ENCODE measurements at places on chromosomes 2 and 18.

DNA sequence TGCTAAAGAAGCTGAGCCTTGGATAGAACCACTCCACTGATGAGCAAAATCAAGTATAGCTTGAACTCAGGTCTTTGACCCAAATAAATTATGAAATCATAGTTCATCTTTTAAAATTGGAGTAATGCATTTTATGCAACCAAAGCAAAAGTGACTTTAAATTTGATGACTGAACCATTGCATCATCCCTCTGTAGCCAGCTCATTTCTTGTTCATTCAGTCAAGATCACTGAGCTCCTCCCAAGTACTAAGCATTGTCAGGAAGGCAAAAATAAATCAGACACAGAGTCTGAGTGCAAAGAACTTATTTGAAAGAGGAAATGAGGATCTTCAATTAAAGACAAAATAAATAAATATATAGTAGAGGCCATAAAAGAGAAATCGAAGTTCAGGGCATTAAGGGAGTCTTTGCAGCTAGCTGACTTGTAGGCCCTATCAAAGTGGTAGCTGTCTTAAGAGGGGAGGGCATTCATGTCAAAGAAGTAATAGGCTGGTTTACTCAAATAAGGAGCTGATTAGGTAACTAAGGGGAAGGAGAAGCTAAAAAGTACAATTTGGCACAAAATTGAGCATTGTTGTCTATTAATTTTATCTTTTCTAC is 411.8 kb downstream of the MTX2 start:
- no peak for DNase-seq

GRCh38 chr18:71114550-71115210 is 825.8 kb downstream of the SOCS6 start:
- DNase-seq, result no peak

GRCh38 chr2:101900375-101900774 is 91.4 kb upstream of the IL1R2 start:
- peak; percentile 37 for DNase-seq

GRCh38 chr18:49238433-49239042 is 221.9 kb downstream of the DYM start:
- DNase-seq, result no peak

DNA sequence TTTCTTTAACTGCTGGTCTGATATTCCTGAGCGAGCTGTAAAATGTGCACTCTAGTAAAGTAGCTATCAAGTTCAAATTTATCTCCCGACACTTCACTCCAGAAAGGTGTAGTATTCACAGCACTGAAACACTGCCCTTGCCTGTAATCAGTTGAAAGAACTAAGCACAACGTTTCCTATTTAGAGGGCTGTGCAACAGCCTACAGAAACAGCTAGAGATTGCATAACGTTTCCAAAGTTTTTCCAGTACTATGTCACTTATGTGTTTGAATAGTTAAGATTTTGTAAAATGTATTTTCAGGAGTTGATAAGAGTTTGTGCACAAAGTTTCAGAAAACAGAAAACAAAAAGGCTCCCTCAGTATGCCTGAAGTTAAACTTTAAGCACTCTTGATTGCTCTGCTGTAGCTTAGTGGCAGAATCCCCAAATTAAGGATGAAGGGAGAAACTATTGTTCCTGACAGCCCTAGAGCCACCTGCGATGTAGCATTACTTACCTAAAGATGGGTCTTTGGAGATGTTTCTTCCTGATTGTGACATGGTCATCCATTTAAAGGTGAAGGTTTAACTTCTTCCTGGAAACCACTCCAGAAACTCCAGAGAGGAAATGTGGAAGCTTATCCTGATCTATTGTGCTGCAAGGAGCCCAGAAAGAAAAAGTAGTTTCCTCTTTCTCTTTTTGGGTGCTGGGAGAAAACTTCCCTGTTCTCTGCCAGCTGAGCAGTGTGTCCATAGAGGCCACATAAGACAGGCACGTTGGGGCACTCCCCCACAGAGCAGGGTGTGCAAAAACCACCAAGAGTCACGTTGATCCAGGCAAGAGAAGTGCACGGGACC is 536 bp downstream of the PDE1A start:
- DNase-seq, result no peak

DNA sequence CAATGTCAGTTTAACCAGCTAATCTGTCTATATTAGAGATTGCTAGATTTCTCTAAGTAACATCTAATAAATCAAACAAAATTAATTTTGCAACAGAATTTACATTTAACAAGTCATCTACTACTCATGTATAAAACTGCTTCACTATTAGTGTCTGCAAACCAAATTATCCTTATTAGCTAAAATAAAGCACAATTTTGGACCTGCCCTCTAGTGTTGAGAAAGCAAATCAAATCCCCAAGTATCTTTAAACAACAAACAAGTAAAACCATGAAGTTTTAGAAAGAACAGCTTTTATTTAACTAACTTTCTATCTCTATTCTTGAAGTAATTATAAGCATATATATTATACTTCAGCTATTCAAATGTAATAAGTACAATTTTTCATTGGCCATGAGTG is 113.1 kb upstream of the SP3 start:
- DNase-seq, result no peak

DNA sequence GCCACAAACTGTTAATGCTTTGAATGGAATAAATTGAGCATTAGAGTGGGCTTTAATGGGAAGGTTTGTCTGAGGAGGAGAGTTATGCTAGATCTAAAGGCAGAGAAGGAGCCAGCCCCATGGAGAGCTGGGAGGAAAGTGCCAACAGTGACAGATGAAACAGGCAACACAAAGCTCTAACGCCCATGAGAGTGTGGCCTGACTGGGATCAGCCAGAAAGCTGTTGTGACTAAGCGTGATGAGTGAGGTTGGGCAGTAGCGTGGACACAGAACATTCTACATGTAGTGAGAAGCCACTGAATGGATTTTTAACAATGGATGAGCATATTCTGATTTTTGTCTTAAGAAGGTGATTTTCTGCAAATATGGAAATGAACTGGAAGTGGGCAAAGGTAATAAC is 185.3 kb upstream of the SIX2 start:
- no peak for DNase-seq

DNA sequence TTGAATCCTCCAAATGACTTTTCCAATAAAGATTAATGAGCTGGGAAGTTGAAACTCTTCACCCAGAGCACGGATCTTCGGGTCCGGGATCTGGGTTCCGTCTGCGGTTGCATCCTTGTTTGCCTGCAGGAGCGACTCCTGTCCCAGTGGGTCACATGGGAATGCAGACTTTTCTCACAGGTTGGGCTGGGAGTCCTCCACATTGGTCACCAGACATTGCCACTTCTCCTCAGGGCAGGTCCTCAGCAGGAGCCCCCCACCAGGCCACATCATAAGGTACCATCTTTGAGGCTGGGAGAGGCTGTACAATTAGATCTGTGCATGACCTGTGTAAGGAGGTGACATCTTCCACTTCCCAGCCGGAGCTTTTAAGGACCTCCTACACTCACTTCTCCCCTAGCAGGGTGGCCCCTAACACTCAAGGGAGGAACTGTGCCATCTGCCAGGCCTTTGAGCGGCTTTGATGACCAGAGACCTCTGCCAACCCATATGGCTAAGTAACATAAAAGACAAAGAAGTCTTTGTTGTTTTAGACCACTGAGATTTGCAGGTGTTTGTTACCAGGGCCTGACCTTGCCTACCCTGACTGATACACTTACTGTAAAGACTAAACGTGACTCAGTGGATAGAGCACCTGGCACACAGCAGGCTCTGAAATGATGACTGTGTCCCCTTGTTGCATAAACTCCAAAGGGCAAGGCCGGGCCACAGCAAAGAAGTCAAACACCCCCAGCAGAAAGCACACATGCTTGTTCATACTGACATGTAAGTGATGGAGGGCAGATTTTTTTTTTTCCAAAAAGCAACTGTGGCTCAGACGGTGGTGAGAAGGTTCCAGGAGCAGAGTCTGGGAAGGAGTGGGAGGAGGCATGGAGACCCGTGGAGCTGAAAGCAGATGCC is 7.9 kb upstream of the TEX51 start:
- DNase-seq, result no peak

DNA sequence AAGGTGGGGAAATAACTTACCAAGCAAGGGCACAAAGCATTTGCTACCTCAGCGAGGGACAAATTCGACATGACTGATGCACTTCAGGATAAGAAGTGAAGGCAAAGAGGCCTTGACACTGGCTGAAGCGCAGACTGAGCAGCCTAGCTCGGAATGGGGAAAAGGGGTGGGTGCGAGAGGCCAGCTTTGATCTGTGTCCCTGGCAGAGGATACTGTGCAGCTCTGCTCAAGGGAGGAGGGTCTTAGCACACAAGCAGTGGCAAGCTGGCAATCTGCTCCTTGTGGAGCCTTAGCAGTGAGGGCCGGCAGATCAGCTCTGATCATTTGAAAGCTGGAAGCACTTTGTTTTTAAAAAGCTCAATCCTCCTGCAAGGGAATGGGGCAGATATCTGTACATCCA is 222.3 kb downstream of the ZBTB7C start:
- no peak for DNase-seq

- no peak for DNase-seq
Observed at GRCh38 chr18:76273956-76274355, 221.1 kb downstream of the ZNF516 start.

DNA sequence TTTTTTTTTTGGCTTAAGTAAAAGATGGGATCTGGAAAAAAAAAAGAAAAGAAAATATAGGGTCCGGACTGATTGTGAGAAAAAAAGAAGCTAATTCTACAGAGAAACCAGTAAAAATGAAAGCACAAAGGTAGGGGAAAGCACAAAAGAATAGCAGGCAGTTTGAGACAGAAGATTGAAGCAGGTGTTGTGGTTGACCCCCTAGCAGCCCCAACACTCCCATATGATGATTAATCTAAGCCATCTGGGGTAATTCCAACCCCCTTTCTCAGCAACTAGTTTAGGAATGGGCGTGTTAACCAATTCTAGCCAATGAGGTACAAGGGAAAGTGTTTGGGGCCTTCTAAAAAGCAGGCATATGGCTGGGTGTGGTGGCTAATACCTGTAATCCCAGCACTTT is 77.0 kb downstream of the MBD2 start:
- DNase-seq, result peak; percentile 13

- DNase-seq, result peak; percentile 77
Observed at GRCh38 chr2:73385504-73386341, at the start of gene ALMS1. TSS of gene ALMS1 (plus strand) at chr2:73385836. CDS start at chr2:73385869, 33 bp downstream.

DNA sequence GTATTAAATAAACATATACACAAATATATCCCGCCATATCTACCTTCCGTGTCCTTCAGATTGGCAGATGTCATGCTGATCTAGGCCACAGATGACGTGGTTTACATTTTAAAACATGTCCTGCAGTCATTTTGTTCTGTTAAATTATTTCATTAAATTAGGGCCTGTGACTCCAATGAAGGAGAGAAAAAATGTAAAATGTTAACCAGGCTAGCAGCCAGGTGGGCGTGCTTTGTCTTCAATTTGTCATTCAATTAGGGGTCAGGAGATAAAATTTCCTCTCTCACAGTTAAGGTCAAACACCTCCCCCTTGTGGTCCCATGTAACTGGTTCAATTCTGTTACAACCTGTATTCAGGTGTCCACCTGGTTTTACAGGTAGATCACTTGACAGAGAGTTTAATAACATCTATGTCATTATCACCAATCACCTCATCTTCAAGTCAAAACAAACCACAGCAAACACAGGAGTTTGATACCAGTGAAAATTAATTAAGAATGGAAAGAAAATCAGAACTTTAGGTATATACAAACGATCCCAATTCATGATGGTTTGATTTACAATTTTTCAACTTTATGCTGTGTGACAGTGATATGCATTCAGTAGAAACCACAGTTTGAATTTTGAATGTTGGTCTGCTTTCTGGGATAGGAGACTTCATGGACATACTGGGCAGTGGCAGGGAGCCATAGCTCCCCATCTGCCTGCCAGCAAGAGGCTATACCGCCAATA is 339.4 kb downstream of the CMPK2 start:
- no peak for DNase-seq

DNA sequence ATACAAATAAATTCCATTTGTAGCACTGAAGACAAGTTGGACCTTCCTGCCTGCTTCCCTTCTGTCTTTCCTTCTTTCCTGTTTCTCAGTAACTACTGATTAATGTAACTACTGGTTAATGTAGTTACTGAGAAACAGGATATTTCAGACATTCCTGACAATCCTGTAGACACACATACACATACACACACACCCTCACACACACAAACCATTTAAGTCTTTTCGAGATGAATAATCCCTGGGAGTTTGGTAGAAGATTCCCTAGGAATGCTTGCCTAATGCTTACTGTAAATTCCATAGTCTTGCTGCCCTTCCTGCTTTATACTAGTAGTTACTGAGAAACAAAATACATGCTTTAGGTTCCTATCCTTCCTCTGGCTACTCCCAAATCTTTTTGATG is 83.9 kb downstream of the PIK3C3 start:
- no peak for DNase-seq

DNA sequence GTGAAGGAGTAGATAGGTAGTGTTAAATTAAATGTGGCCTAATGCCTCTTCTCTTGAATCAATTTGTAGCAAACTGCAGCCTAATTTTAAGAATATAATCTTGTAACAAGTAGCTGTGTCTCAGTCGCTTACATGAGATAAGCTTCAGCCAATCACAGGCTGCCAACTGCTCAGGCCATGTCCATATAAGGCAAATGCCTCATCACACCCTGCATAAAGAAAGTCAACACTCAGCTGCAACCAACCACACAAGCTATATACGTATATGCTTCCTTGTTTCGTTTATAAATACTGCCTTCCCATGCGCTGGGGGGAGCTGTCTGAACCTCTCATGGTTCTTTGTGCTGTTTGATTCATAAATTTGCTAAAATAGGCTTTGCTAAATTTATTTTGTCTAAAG is 476.3 kb downstream of the TRIB2 start:
- no peak for DNase-seq

DNA sequence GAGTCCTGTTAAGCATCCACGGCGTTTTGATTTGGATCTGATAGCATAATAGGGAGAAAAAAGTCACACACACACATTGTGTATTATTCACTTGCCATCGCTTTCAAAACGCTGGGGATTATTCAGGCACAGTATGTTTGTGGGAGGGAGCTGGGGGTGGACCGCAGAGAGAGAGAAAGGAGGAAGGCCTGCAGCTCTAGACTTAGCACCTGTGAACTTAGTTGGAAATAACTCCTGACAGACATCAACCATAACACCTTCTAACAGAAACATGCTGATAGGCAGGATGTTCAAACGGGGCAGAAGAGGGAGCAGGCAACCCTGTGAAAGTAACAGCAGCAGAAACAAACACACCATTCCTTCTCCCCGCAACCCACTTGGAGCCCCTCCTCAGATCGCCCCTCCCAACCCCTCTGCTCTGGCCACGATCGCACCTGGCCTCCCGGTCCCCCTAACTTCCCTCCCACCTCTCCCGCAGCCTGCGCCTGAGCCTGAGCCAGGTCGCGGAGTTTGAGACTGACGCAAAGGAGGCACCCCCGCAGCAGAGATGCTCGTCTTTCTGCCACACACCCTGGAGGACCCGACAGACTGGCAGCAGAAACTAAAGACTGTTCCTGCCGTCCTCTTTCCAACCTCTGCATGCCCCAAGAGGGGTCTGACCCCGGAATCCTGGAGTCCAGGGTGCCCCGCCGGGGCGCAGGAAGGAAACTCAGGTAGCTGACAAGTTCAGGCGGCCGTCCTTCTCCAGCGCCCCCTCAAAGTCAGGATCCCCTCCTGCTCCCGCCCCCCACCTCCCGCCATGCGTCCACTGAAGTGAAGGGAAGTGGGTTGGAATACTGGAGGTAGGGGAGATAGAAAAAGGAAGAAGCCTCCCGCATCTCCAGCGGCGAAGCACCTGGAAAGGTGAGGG is 738 bp downstream of the CHST9 start:
- DNase-seq, result no peak
